Upper lobe of left lung (tissue), 6 donors: ENCODE measurements at places on chromosomes 13 and 19. TPM values are rescaled to one million over a fixed set of nuclear protein-coding genes. Genes with fewer than 3 reads are reported as not detected.

FAM216B gene
- 25.1 TPM for total RNA-seq

FAM124A gene
- 4.3 TPM for total RNA-seq

SRRM5 gene
- 2.1 TPM for total RNA-seq

PROSER1 gene
- total RNA-seq: 21.6 TPM
